ENCODE measurements at places on chromosomes 6 and 20.

GRCh38 chr6:75761489-75761888 lies 12.4 kb downstream of the MYO6 start:
- DNase-seq = no peak

GRCh38 chr6:112218563-112218962 lies 35.8 kb downstream of the LAMA4 start:
- no peak for DNase-seq

- DNase-seq = no peak
Observed at GRCh38 chr6:16608444-16608843, 152.8 kb downstream of the ATXN1 start.

- no peak for DNase-seq
Observed at GRCh38 chr6:73680289-73680918, 15.6 kb upstream of the CD109 start.

DNA sequence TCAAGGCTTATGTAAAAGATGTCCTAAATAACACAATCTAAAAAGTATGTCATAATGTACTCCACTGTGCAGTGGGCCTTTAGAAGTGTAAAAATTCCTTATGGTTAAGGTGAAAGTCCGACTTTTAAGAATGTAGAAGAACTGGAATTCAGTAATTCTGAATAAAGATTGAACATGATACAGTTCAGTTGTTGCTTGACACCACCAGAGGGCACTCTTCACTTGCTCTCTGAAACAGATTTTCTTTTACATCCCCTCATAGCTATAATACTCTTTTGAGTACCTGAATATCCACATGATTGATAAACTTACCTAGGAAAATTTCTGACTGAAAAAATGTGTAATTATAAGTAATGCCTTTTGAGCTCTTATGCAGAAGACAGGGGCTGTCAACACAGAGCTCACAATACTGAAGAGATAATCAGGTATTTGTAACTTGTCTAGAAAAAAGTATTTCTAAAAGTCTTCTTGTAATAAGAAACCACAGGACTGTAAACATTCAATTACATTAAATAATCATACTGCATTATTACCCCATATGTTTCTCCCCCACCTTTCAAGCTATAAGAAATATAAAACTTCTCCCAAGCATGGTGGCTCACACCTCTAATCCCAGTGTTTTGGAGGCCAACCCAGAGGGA lies 92.1 kb downstream of the POPDC3 start:
- no peak for DNase-seq
